GM18507 (cell line): ENCODE measurements at places on chromosomes 5 and 9.

GRCh38 chr5:2996248-2996647 lies 244.8 kb upstream of the IRX2 start:
- no peak for DNase-seq

GRCh38 chr9:131276891-131277286 lies 579 bp upstream of the FAM78A start:
- no peak for DNase-seq

DNA sequence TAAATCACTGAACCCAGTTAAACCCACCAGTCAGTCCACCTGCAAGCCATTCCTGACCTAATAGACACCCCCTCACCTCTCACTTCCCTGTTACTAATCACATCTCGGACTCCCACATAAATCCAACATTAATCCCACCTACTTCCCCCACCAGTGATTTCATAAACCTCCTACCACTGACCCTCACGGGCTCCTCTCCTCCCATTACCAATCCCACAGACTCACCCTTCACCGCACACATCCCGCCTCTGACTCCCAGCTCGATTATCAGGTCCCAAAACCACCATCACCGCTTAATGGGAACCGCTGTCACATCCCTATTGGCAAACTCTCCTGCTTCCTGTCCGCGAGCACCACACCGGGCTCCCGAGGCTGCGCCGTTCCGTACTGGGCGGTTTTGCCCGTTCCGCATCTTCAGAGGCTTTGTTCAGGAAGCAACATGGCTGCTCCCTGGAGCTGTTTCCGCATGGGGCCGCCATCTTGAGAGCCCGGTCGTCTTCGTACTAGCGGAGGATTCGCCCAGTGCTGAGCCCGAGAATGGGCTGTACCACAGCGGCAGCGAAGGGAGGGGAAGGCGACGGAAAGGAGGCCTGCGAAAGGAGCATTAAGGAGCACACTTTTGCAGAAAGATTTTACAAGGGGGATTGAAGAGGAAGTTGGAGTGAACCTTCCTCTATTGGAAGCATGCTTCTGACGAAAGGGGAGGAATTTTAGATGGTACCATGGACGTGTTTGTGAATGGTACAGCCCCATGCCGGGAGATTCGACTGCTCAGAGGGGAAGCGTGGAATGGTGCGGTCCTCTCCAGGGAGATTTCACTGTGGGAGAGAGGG lies at the start of gene ZNF300:
ZNF300 (minus strand) TSS at position 502 of the 833 bp plus-strand sequence. CDS start 1,825 bp downstream, outside the sequence.
- DNase-seq = no peak

- DNase-seq = no peak
These were observed 90.5 kb upstream of the TRIM32 start for GRCh38 chr9:116596646-116597045.

- DNase-seq = no peak
These were observed 17.9 kb upstream of the KIF4B start for GRCh38 chr5:154995679-154996078.

GRCh38 chr5:154893381-154893780 lies 35.0 kb downstream of the CNOT8 start:
- DNase-seq = no peak

- no peak for DNase-seq
These were observed 169.0 kb downstream of the CDK5RAP2 start for GRCh38 chr9:120410925-120411501.

GRCh38 chr5:91306497-91306896 lies 76.6 kb downstream of the ARRDC3 start:
- no peak for DNase-seq

DNA sequence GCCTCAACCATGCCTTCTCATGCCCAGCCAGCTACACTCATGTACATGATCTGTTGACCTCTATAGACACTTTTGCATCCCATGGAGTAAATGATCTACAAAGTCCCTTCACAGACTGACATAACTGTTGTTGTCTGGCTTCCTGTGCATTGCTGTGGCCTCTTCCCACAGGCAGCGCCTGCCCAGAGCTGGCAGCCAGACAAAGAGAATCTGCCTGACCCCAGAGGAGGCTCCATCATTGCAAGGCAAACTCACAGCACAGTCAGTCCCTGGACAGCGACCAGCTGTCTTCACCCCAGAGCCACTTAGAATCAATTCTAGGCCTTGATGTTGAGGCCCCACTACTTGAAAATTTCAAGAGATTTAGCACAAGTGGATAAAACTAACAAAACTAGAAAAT lies 65.5 kb downstream of the INSYN2B start:
- no peak for DNase-seq

DNA sequence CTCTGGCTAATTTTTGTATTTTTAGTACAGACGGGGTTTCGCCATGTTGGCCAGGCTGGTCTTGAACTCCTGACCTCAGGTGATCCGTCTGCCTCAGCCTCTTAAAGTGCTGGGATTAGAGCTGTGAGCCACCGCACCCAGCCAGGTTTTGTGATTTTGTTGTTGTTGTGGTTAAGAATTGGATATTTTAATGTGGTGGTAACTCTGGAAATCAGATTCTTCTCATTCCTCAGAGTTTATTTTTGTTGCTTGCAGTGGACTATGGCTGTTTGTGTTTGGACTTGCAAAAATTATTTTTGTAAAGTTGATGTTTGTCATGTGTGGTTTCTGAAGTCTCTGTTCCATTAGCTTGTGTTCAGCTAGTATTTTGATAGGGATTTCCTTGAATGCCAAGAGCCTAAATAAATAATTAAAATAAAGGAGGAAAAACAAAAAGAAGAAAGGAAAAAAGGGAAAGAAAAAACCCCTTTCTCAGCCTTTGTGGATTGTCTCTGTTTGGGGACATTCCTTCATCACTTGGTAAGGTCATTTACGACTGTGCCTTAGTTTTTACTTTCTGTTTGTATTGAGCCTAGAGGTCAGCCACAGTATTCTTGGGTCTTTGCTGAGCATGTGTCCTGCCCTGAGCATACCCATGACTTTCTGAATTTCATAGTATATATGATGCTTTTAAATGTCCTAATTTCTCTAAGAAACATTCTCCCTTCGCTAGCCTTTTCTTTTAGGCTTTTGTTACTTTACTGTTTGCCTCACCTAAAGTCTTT lies 37.3 kb downstream of the PBX3 start:
- no peak for DNase-seq

- DNase-seq = no peak
These were observed 601.8 kb downstream of the CCDC171 start for GRCh38 chr9:16154521-16155078.

GRCh38 chr5:65738305-65738704 lies 16.3 kb downstream of the NLN start:
- no peak for DNase-seq

GRCh38 chr5:87582149-87582548 lies 169.4 kb upstream of the CCNH start:
- no peak for DNase-seq

DNA sequence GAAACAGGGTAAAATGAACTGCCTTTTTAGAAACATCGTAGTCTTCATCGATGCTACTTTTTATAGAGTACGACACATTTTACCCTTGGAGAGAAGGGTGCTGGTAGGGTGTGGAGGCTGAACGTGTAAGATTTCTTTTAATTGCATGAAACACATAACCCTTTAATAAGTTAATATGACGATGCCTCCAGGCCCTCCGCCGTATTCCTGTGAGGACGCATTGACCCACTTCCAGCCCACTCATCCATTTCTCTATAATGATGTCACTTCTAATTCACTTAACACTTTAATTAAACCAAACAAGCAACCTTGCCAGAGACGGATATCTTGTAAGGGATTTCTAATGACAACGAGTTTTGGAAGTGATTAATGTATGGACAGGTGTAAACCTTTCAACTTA lies 158.7 kb downstream of the IRX2 start:
- DNase-seq = no peak

- DNase-seq = no peak
These were observed 41.0 kb downstream of the NEK6 start for GRCh38 chr9:124298646-124299235.

DNA sequence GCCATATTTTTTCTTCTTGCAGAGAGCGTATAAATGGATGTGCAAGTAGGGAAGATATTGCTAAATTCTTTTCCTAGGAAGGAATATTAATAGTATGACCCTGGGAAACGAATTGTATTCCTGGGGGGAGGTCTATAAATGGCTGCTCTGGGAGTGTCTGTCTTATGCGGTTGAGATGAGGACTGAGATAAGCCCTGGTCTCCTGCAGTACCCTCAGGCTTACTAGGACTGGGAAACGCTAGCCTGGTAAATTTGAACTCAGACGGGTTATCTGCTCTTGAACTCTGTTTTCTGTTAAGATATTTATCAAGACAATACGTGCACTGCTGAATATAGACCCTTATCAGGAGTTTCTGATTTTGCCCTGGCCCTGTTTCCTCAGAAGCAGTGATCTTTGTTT lies 1126.4 kb upstream of the C9orf72 start:
- DNase-seq = no peak

- no peak for DNase-seq
These were observed 90.2 kb upstream of the CCDC112 start for GRCh38 chr5:115386657-115387056.

GRCh38 chr5:179836225-179837019 lies 15.7 kb downstream of the SQSTM1 start:
- no peak for DNase-seq

DNA sequence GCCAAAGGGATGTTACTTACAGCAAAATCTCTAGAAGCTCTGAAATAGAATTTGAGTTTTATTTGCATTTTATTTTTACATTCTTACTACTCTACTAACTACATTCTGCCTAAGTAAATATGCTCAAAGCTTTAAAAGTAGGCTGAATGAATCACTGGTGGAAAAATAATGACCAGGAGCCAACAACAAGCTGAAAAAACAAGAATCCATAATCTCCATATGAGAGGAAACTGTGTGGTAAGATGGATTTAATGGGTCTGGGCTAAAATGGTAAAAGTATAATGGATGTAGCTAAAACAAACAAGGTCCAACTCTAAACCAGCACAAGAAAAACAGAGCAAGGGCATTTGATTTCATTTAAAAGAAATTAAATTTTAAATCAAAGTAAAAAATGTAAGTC lies 525.8 kb upstream of the FTMT start:
- DNase-seq = no peak

DNA sequence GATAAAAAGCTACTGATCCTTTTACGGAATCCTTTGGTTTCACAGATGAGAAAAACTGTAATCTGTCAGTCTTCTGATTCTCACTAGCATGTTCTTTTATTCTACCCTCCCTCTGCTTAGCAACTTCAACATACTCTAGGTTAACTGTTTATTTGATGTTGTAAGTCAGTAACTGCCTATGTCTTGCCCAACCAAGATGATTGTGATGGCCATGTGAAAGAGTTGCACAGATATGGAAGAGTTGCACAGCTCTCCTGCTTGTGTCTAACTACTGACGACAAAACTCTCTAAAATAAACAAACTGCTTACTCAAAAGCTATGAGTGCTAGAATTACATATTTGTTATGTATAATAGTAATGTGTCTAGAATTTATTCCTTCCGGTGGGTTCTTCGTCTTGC lies 227.3 kb upstream of the DAB2 start:
- no peak for DNase-seq

GRCh38 chr5:160231783-160232342 lies 2.6 kb downstream of the FABP6 start:
- no peak for DNase-seq

DNA sequence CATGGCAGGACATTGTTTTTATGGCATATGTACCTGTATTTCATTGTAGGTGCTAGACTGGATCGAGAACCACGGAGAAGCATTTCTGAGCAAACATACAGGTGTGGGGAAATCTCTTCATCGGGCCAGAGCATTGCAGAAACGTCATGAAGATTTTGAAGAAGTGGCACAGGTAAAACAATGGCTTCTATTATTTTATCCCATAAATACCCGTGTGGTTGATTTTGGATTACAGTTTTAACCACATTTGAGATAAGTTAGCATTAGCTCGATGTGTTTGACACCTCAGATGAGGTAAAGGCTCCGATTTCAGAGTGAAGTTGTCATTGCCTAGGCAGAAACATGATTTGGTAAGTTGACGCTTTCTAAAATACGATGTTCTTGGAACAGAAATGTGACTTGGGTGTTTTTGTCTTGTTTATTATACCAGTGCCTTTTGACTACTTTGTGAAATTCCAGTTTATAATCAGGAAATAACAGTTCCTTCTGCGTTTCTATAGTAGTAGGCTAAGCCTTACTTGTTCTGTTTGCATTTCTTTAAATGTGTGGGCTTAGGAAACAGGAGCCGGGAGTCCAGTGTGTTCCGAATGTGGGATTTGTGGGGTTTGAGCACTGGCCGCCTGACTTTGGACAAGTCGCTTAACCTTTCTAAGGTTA lies 187.7 kb downstream of the TRIO start:
- DNase-seq = no peak

GRCh38 chr9:72675586-72675985 lies 154.2 kb downstream of the TMC1 start:
- no peak for DNase-seq

- no peak for DNase-seq
These were observed 3.7 kb upstream of the PAPPA start for GRCh38 chr9:116149844-116150243.

- DNase-seq = no peak
These were observed 52.1 kb upstream of the FREM1 start for GRCh38 chr9:14962193-14962882.

DNA sequence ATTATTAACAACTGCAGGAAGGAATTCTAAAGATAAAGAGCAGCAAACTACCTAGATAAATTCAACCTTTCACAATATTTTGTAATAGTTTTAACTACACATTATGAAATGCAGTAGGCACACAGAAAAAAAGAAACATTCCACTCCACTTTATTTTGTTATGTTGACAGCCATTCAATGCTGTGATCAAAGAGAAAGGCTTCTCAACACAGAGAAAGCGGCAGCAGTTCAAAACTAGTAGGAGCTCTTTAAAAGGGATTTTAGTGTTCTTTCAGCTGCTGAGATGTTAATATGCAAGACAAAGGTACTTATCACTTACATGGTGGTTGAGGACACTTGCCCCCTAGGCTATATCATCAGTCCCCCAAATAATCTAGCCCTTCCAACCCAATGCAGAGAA lies 11.6 kb downstream of the CEMIP2 start:
- DNase-seq = no peak

GRCh38 chr5:122400938-122401337 lies 88.9 kb downstream of the SNCAIP start:
- DNase-seq = no peak
